ENCODE measurements at places on chromosomes 4 and X.

GRCh38 chrX:154802947-154803346, 2.3 kb downstream of the MPP1 start:
- DNase-seq = no peak

GRCh38 chrX:129934952-129935351, 29.0 kb downstream of the UTP14A start:
- DNase-seq = no peak

- DNase-seq = no peak
Observed at GRCh38 chrX:39508300-39508692, 589.5 kb downstream of the BCOR start.

GRCh38 chr4:7941111-7941964, 1.7 kb upstream of the AFAP1 start:
- DNase-seq = no peak

DNA sequence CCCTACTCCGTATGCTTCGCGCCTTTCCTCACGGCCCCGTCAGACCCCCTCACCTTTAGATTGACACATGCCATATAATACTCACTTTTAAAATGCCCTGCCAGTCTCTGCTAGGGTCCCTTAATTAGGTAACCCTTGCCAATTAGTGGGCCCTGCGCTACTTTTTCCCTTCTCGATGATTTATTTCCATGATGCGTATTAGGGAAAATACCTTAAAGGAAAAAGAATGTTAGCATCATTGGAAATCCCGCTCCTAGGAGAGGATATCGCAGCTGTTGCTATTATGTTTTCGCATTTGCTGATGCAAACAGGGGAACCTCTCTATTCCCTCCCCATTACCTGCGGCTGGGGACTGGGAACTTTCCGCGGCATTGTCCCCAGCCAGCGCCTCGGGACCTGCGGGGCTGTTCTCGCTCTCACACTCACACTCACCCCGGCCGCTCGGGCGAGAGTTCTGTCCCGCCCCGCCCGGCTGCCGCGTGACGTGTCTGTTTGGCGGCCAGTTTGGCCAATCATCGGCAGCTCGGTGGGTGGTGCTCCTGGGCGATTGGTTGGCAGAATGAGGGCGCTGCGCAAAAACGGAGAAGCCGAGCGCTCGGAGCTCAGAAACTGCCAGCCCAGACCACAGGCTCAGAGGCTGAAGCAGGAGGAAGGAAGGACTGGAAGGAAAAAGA, at the start of gene PCDH10:
PCDH10 (plus strand) TSS at position 605 of the 674 bp plus-strand sequence. CDS start 847 bp downstream, outside the sequence.
- DNase-seq = no peak

- DNase-seq = no peak
Observed at GRCh38 chrX:153547195-153547594, 29.8 kb downstream of the ATP2B3 start.

- DNase-seq = no peak
Observed at GRCh38 chr4:6815029-6815836, 32.7 kb downstream of the KIAA0232 start.

DNA sequence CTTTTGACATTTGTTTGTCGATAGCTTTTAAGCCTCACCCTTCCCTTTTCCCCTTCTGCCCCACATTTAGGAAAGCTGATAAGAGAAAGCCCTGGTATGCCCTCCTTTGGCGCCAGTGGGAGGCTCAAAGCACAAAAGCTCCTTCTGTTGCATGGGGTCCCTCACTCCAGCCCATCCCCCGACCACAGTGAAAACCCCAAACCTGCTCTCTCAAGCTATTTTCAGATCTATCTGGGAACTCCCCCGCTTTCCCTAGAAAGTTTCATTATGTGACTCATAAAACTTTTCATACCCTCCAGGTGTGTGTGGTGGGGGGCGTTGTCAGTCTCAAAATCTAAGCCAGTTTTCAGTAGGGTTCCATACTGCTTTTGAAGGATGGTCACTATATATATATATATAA, 259.0 kb upstream of the PCDH7 start:
- DNase-seq = no peak

- no peak for DNase-seq
Observed at GRCh38 chrX:43002526-43003203, 224.7 kb upstream of the PPP1R2C start.

GRCh38 chr4:168688584-168688983, 191.7 kb downstream of the PALLD start:
- no peak for DNase-seq

DNA sequence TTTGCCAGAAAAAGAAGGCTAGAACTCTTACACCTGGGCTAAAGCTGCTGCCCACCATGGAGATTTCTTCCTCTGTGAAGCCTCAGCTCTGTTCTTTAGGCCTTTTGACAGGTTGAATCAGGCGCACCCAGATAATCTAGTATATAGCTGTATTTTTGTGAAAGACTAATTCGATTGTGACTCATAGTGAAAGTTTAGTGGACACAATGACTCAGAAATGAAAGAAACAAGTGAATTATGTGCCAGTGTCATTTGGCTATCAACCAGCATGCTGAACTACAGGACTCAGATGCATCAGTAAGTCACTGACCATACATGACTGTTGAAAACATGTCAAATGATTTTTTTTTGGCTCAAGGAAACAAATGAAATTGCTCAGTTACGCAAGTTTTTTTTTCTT, 425.4 kb downstream of the SLITRK2 start:
- DNase-seq = no peak

- no peak for DNase-seq
Observed at GRCh38 chr4:184613405-184613804, 35.8 kb downstream of the CASP3 start.

- DNase-seq = no peak
Observed at GRCh38 chrX:115058276-115058675, 40.9 kb upstream of the IL13RA2 start.

GRCh38 chrX:147322496-147322895, 508.0 kb upstream of the CXorf51A start:
- DNase-seq = no peak

- no peak for DNase-seq
Observed at GRCh38 chr4:27087306-27088045, 226.8 kb downstream of the STIM2 start.

All from activated CD8-positive, alpha-beta memory T cell treated with anti-CD3 and anti-CD28 coated beads for 1 hour (primary cell).